ENCODE measurements at places on chromosomes 1 and 21.
A peak's percentile ranks its signal among the peaks of the same experiment; 100 is the strongest.

- DNase-seq = no peak
Observed at GRCh38 chr1:36273024-36273423, 33.1 kb upstream of the SH3D21 start.

DNA sequence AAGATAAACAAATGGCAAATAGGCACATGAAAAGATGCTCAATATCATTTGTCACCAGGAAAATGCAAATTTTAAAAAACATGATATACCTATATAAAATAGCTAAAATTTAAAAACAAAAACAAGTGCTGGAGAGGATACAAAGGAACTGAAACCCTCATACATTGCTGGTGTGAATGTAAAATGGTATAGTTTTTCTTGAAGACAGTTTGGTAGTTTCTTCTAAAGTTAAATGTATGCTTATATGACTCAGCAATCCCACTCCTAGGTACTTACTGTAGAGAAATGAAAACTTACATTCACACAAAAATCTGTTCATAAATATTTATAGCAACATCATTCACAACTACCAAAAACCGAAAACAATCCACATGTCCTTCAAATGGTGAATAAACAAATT is 11.2 kb downstream of the TAF12 start:
- no peak for DNase-seq

DNA sequence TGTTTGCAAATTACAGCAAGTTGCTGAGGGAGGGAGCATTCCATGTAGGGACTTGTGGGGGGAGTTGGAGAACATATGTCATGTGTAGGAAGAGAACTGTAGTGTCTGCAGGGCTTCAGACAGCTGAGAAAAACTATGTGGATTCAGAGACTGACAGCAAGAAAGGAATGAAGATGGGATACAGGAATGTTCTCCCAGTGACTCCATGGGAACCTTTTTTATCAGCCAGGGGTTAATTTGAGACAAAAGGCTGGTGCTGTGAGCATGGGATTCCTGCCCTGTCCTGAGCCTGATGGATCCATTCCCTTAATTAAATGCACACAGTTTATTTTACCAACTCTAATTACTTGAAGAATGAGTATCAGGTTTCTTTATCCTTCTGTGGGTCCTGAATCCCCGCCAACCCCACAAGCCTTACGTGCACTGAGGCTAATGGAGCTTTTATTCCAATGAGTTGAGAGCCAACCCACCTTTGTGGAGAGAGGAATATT is 26.5 kb upstream of the PLXNA2 start:
- DNase-seq = no peak

- peak; percentile 37 for DNase-seq
Observed at GRCh38 chr1:55288245-55288644, 73.1 kb upstream of the USP24 start.

Data from gastrocnemius medialis (tissue), 4 donors.